ENCODE measurements at places on chromosomes 2 and 18. TPM values are rescaled to one million over a fixed set of nuclear protein-coding genes. Genes with fewer than 3 reads are reported as not detected.

Gene LRATD1
- total RNA-seq = under 0.01 TPM

Gene TMEM17
- total RNA-seq = 1.7 TPM

Gene SKOR2
- not detected for total RNA-seq

Gene NEDD4L
- 6.7 TPM for total RNA-seq

Gene KCNK3
- total RNA-seq = 0.38 TPM

Gene COLEC12
- total RNA-seq = 10.1 TPM

Gene GKN2
- total RNA-seq = not detected

Data from regular cardiac myocyte (primary cell).